GM12864 (cell line): ENCODE measurements at places on chromosomes 13 and 19.

DNA sequence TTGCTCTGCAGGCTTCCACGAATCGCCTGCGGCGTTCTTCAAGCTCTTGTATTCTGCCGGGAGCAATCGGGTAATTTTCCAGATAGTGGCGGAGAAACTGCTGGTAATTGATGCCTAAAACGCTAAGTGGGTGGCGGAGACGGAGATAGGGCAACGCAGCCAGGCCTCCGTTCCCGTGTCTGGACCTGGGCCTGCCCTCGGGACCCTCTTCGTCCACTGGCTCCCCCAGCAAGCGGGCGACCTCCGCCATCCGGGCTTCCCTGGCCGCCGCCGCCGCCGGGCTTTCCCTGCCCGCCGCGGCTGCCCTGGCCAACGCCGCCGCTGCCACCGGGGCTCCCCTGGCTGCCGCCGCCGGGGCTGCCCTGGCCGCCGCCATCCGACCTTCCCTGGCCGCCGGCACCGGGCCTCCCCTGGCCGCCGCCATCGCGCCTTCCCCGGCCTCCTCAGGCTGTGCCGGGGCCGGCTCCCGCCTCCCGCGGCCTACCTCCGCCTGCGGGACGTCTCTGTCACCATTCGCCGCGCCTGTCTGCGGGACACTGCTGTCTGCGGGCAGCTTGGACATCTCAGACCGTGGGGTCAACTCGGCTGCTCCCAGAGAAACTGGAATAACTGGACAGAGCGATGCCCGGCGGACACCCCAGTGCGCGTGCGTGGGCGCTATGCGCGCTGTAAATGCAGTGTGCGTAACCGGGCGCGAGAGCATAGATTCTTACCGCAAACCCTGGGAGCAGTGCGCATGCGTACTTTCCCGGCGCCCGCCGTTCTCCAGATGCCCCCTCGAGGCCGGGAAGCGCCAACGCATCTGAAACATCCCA is at the start of gene EID2:
Gene EID2, minus strand, starts transcription at position 644 of the 815 bp plus-strand sequence. Its CDS starts 82 bp downstream, at position 562.
- DNase-seq, result peak; percentile 82

GRCh38 chr19:7705387-7706187 is 3.7 kb upstream of the FCER2 start:
- peak; percentile 95 for DNase-seq

GRCh38 chr13:63636316-63636993 is 2220.8 kb upstream of the PCDH20 start:
- no peak for DNase-seq

- DNase-seq, result no peak
These were observed 15.7 kb downstream of the PLIN3 start for GRCh38 chr19:4851551-4852290.

DNA sequence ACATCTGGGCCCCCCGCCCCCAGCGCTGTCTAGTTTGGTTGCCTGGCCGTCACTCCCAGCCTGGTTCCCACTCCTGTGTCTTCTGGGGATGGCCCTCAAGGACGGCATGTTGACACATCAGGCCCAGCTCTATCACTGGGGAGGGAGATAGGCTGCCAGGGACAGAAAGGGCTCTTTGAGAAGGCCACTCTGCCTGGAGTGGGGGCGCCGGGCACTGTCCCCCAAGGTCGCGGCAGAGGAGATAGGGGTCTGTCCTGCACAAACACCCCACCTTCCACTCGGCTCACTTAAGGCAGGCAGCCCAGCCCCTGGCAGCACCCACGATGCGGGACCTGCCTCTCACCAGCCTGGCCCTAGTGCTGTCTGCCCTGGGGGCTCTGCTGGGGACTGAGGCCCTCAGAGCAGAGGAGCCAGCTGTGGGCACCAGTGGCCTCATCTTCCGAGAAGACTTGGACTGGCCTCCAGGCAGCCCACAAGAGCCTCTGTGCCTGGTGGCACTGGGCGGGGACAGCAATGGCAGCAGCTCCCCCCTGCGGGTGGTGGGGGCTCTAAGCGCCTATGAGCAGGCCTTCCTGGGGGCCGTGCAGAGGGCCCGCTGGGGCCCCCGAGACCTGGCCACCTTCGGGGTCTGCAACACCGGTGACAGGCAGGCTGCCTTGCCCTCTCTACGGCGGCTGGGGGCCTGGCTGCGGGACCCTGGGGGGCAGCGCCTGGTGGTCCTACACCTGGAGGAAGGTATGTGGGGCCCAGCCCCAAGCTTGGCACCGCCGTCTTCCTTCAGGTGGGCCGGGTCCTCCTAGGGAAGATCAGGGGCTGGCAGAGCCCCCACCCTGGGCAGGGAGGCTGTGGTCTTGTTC is at the start of gene AMH:
Gene AMH, plus strand, starts transcription at position 314 of the 857 bp plus-strand sequence. Its CDS starts 10 bp downstream, at position 324.
- no peak for DNase-seq

GRCh38 chr19:2602391-2603181 is 99.9 kb downstream of the GNG7 start:
- DNase-seq, result no peak

DNA sequence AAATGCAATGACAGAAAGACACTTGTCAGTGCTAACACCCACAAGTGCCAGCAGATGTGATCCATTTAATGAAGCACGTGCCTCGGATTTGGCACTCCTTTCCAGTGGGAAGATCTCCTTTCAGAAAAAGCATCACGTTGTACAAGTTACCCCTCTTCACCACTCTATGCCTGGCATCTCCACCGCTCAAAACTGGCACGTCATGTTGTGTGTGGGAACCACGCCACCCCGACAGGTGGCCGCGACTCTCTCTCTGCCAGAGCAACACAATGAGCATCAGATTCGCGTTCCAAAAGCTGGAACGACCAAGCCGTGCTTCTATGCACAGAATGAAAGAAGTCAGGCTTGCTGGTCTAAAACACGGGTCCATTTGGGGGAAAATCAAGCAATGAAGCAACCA is 24.3 kb downstream of the TMTC4 start:
- no peak for DNase-seq
